ENCODE measurements at places on chromosomes 3 and 15.

- DNase-seq: no peak
Measured at GRCh38 chr15:88083811-88084760, 172.5 kb downstream of the NTRK3 start.

DNA sequence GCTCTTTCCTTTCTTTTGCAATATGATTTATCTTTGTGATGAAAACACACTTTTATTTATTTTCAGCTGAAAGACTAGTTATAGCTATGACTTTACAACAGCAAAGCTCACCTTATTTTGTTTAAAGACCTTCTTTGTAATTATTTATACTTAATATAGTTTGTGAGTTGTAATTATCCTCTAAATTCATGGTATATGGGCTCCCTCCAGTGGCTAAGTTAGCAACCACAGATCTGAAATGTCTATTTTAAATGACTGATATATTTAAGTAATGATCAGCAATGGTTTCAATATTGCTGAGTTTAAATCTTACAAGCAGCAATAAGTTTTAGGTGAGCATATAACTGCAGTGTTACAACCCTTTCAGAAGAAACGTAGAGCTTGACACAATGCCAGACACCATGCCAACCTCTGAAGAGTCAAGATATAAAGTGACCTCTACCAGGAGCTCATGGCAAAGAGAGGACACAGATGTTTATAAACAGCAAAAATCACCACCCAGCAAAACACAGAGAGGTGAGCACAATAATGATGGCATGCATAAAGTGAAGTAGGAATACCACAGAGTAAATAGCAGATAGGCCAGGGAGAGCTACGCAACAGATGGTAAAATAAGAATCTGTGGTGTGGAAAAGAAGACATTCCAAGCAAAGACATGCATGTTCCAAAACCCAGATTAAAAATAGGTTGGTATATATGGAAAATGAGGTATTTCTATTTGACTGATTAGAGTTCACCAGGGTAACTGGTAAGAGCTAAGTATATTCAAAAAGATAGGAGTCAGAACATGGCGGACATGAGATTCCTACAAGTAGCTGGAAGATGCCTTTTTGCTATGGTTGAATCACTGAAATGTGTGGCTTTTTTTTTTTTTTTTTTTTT, 143.7 kb upstream of the ZNF385D start:
- no peak for DNase-seq

- DNase-seq: no peak
Measured at GRCh38 chr3:69088063-69088462, 3.3 kb downstream of the ARL6IP5 start.

GRCh38 chr15:67977414-67978089, 76.6 kb upstream of the PIAS1 start:
- no peak for DNase-seq

DNA sequence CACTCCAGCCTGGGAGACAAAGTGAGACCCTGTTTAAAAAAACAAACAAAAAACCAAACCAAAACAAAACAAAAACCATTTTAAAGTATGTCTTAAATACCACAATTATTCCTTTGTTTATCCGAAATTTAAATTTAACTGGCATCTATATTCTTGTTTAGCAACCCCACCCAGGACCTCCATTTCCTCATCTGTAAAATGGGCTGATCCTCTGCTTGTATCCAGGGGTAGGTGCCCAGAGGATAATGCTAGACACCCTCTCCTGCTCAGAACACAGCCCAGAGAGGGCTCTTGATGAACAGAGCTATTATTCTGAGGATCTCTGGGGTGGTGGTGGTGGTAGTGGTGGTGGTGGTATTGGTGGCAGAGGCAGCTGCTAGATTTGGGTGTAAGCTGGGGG, 9.8 kb downstream of the SH2D7 start:
- no peak for DNase-seq

- DNase-seq: no peak
Measured at GRCh38 chr3:171346582-171347300, 113.5 kb downstream of the TNIK start.

- DNase-seq: no peak
Measured at GRCh38 chr15:86403914-86404583, 324.4 kb downstream of the AGBL1 start.

GRCh38 chr15:48423896-48424475, 92.8 kb downstream of the DUT start:
- no peak for DNase-seq

GRCh38 chr3:39396690-39397089, 9.8 kb upstream of the RPSA start:
- DNase-seq: no peak

DNA sequence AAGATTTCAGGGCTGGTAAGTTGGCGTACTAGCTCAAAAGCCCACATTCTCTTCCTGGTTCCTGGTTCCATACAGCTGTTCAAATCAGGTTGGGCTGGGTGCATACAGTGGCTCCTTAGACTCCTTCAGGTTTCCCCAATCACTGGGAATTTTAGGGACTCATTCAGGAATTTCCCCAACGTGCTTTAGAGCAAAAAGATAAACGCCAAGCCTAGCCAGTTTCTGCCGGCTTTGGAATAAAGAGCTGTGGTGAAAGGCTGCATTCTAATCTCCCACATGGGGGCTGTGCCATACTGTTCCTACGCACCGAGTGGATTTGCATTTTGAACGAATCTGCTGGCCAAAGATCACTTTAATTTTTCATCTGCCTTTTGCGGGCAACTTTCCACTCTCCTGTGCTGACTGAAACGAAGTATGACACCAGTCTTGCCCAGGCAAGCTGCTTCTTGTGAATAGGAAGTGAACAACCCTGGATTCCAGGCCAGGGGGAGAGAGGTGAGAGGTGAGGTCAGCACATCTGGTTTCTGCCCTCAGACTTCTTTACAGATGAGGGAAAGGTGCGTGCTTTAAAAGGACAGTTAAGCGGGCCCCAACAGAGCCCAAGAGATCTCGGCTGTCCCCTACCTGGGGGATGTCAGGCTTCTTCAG, 184.2 kb upstream of the PDZRN3 start:
- DNase-seq: no peak
